Small intestine (tissue), 16 donors: ENCODE measurements at places on chromosomes 3 and 15. TPM values are rescaled to one million over a fixed set of nuclear protein-coding genes. Genes with fewer than 3 reads are reported as not detected.

ADGRG7 gene
- 48.1 TPM for polyA plus RNA-seq

TMEM266 gene
- not detected for polyA plus RNA-seq

GP5 gene
- not detected for polyA plus RNA-seq

MST1R gene
- polyA plus RNA-seq: 119 TPM

ADAMTS9 gene
- polyA plus RNA-seq: 1.8 TPM

SOX2 gene
- not detected for polyA plus RNA-seq

PLS1 gene
- polyA plus RNA-seq: 63.0 TPM

GPR176 gene
- polyA plus RNA-seq: 0.54 TPM

LRRC49 gene
- 3.2 TPM for polyA plus RNA-seq

RBPMS2 gene
- not detected for polyA plus RNA-seq

STRIT1 gene
- 0.10 TPM for polyA plus RNA-seq

SCN5A gene
- not detected for polyA plus RNA-seq

- no peak for DNase-seq
These were observed 37.6 kb downstream of the IGF2BP2 start for GRCh38 chr3:185786956-185787877.

GRCh38 chr15:73985101-73985873 lies 6.8 kb downstream of the STOML1 start:
- no peak for DNase-seq

DNA sequence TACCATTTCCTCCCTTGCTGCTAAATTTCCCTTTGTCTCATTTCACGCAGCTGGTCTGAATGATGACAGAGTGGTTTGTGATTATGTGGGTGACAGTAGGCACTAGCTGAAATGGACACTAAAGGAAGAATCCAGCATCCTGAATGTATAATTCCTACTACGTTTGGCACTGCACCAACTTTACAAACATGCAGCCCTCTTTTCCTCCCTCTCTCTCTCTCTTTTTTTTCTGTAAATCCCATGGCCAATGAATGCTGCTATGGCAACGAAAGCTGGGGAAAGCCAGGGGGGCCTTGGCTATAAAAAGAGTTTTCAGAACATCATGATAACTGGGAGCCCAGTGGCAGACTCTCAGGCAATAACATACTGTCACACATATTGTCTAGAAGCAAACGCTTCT lies 367.2 kb upstream of the AGTR1 start:
- DNase-seq: no peak

- no peak for DNase-seq
These were observed 195.7 kb upstream of the ATP11B start for GRCh38 chr3:182597621-182598041.

DNA sequence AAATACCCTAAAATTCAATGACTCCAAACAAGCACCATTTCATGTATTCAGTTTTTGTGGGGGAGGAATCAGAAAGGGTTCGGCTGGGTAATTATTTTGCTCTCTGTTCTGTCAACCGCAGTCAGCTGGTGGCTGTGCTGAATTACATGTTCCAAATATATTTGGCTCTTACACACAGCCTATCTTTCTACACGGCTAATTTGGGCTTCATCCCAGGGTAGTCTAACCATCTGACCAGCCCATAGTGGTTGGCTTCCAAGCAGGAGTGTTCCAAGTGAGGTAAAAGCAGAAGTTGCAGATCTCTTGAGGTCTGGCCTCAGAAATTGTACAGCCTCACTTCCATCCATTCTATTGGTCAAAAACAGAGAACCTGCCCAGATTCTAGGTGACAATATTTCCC lies 760.8 kb upstream of the SEMA6D start:
- DNase-seq: no peak

GRCh38 chr3:70973558-70973957 lies 610.0 kb downstream of the FOXP1 start:
- DNase-seq: peak; percentile 9

- DNase-seq: no peak
These were observed 140.4 kb downstream of the DIPK2A start for GRCh38 chr3:144112036-144112435.

DNA sequence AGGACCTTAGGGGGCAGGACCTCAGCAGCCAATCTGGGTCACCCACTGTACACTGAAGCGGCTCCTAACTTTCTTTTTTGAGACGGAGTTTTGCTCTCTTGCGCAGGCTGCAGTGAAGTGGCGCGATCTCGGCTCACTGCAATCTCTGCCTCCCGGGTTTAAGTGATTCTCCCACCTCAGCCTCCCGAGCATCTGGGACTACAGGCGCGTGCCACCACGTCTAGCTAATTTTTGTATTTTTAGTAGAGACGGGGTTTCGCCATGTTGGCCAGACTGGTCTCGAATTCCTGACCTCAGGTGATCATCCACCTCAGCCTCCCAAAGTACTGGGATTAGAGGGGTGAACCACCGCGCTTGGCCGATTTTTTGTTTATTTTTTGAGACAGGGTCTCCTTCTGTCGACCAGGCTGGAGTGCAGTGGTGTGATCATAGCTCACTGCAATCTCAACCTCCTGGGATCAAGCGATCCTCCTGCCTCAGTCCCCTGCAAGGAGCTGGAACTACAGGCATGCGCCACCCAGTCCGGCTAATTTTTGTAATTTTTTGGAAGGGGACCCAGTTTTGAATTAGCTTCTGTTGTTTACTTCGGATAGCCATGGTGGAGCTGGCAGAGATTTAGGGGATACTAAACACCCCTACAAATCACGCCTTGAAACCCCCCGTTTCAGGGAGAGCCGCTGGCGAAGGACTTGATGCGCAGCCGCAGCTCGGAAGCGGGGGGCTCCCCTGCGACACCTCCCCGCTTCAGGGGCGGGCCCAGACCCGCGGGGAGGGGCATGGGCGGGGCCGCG lies 1.5 kb upstream of the CLK3 start:
- DNase-seq: no peak

GRCh38 chr3:59936472-59936871 lies 886.6 kb upstream of the CFAP20DC start:
- DNase-seq: no peak

GRCh38 chr3:60217156-60217911 lies 1033.9 kb downstream of the FHIT start:
- DNase-seq: no peak

GRCh38 chr3:16252243-16252978 lies 12.3 kb downstream of the DPH3 start:
- DNase-seq: peak; percentile 93

DNA sequence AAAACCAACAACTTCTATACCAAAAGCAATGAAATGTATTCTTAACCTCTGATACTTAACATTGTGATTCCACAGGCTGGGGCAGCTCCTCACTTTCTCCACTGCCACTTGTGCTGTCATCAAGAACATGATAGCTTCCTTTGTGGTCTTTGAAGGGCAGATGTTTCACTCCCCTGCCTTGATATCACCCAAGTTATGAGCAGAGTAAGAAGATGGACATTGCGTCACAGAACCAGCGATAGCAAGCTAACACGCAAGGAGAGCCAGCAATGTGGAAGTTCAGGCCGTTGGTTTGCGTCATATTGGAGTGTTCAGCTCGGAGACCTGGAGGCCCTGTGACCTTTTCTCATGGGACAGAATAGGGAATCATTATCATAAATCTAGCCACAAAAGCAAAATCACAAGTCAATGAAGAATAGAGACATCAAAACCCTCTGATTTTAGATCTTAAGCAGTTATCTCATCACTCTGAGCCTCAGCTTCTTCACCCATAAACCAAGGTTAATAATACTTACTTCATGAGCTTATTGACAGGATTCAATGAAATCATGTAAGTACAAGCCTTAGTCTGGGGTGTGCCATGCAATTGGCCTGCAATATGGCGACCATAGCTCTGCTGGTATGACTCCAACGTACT lies 183.8 kb upstream of the THBS1 start:
- DNase-seq: no peak

GRCh38 chr3:106160396-106160795 lies 291.6 kb upstream of the CBLB start:
- no peak for DNase-seq

GRCh38 chr15:68032672-68033071 lies 21.4 kb upstream of the PIAS1 start:
- no peak for DNase-seq

DNA sequence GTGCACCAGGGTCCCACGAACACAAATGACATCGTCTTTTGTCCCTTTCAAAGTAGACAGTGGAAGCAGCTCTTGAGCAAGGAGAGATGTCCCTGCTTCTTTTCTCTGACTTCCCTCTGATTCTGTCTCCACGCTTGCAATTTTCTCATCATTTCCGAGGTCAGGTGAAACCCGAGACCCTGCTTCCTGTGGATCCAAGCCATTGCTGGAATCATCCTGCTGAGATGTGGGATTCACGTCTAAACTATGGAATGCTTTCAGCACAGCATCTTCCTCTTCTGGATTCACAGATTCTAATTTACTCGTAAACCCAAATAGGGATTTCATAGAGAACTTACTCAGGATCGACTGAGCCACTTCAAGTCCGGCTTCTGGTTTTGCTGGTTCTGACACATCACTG lies 127.1 kb downstream of the FMN1 start:
- no peak for DNase-seq

- no peak for DNase-seq
These were observed 112.5 kb upstream of the BNIP2 start for GRCh38 chr15:59801649-59802048.

DNA sequence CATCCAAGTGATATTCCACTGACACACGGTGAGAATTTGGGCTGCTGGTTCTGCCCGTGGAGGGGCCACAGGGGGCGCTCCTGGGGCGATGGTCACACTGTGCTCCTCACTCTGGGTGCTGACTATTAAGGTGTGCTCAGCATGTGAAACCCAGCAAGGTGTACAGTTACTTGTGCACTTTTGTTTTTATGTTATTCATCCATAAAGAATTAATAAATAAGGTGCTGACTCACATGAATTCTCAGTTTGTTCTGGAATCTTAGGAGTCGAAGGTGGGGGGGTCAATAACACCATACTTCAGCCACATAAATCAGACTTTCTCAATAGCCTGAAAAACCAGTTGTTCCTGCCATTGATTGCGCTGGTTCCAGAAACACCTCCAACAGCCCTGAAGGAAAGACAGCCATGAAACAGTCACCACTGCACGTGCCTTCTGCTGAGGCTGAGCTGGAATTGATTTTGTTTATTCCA lies 53.5 kb upstream of the SPATA12 start:
- DNase-seq: no peak

- no peak for DNase-seq
These were observed 6.9 kb upstream of the FOXB1 start for GRCh38 chr15:59997070-59997701.

GRCh38 chr3:45682786-45683185 lies 6.4 kb upstream of the SACM1L start:
- DNase-seq: no peak

DNA sequence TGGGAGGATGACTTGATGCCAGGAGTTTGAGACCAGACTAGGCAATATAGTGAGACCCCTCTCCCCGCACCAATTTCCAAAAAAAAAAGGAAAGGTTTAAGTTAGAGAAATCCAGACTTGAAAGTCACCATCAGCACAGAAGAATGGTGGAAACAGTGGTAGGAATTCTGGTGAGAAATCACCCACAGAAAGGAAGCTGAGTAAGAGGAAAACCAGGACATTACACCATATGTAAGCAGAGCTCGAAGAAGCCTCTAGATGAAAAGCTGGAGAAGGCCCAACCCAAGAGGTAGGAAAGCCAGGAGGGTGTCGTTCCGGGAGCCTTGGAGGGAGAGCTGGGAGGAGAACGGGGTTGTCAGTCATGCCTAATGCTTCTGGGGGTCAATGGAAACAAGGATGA lies 40.5 kb downstream of the RASGRP1 start:
- DNase-seq: no peak

GRCh38 chr3:74739242-74739641 lies 124.8 kb upstream of the CNTN3 start:
- no peak for DNase-seq

DNA sequence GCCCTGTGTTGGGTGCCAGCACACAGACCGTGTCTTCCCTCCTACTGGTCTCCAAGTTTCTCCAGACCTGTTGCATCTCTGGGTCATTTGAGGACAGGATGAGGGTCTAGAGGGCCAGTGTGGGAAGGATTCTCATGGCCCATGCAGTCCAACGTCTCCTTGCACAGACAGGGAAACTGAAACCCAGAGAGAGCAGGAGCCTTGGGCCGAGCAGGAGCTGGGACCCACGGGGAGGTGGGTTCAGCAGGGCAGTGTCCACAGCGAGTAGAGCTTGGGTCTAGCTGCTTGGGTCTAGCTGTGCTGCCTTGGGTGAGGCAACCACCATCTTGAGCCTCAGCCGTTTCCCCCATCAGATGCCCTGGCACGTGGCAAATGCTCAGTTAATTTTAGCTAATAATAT lies 32.3 kb downstream of the HDAC11 start:
- no peak for DNase-seq

- peak; percentile 68 for DNase-seq
These were observed 165.0 kb downstream of the ABHD5 start for GRCh38 chr3:43855674-43856299.

DNA sequence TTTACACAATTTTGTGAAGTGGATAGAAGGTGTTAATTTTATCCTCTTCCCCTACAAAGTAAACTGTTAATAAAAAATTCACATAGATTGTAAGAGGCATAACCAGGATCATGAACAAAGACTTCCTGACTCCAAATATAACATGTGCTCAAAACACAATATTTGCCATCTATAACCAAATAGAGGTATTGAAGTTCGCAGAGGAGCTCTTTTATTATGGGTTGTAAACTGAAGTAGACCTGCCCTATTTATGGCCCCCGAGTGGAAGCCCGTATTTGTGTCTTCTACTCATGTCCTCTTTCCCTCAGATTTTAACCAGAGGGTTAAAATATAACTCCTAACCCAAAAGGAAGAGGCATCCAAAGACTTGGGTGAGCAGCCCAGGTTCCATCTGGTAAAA lies 285.6 kb upstream of the COL8A1 start:
- no peak for DNase-seq

DNA sequence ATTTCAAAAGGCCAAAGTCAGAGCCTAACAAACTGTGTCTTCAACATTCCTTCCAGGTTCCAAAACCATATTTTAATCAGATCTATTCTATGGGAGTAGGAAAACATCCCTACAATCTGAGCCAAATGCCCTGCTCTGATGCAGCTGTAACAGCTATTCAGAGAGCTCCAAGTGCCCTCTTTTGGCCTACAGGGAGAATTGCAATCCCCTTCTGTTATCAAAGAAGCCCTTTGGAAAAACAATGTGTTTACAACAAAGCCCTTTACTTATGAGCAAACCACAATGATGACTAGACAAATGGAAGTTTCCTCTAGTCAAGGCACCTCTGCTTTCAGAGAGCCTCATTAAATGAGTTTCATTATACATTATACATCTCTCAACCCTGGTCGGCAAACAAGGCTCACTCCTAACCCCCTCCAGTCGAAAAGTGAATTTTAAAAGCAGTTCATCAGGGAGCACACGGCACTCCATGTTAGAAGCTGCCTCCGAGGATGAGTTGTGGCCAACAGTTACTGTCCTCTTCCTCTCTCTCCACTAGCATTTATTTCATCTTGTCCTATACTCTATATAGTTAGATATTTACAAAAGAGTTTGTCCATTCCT lies 42.6 kb upstream of the TMCO5A start:
- DNase-seq: peak; percentile 15

- no peak for DNase-seq
These were observed 168.0 kb upstream of the CTDSPL start for GRCh38 chr3:37693511-37694283.

DNA sequence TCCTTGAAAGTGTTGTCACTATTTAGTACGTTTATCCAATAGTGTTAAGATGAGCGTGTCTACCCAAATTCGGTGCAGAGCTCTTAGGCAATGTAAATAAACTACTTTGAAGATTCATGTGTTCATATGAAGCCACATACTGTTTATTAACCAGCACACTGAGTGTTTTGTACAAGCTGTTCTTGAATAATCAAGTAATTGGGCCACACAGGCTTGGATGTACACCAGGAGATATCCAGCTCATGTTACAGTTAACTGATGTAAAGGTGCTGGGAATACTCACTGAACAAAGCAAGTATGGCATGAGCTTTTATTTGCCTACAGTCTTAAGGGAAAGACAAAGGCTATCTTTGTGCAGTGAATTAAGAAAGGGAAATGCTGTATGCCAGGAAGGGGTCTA lies 632 bp upstream of the DHX36 start:
- DNase-seq: peak; percentile 3
